Activated naive CD8-positive, alpha-beta T cell treated with anti-CD3 and anti-CD28 coated beads, Interleukin-2, amount 10 ng/mL, durations not matched to agents 7 days and 5 days (primary cell): ENCODE measurements at places on chromosomes 5 and 9.

- DNase-seq = no peak
Observed at GRCh38 chr5:131944702-131945550, 537 bp downstream of the MEIKIN start.

DNA sequence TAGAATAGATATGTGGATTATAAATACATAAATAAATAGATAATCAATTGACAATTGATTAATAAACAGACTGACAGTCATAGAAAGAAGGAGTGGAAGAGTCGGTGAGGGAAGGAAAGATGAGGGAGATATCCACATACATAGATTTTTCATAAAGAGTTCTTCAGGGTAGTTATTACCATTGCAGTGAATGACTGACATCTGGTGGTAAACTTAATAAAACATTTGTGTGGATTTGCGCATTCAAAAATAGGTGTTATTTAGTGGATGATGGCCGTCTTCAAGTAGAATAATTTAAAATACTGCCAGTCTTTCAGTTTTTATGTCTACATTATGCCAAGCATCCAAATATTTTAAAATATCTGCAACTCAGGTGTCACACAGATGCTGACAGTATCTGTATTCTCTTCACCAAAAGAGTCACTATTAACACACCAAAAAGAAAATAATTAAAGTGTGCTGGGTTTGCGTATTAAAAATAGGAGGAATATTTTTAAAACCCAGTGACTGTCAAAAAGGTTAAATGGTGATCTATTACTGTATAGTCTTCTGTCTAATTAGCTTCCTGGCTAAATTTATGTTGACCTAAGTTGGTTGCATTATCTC lies 78.8 kb downstream of the GIN1 start:
- DNase-seq = no peak

DNA sequence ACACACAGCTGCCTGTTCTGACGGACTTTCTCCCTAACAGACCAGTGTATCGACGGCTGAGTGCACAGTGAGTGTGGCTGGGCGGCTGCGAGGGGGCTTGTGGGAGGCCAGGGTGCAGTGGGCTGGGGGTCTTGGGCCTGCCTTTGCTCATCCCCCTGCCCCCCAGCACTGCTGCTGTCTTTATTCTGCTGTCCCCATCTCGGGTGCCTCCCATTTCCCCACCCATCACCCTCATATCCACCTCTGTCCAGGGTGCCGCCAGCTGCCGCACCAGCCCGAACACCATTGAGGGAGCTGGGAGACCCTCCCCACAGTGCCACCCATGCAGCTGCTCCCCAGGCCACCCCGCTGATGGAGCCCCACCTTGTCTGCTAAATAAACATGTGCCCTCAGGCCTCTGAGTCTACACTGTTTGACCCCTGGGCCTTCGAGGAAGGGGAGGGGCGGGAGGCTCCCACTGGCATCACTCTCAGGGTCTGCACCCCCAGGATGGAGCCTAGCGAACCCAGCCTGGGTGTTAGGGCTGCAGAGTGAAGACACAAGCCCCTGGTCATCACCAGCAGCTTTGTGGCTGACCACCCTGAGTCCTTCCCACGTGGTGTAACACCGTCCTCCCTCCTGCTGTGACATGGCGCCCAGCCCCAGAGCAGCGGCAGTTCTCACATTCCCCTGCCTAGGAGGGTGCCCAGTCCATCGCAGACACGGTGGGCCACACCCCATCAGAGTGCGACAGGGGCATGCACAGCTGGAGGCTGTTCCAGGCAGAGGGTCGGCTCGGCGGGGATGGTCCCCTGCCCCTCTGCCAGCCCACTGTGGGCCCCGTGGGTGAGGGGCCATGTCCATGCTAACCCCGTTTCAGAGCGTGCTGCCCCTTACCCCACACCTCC lies 4.0 kb downstream of the LCN2 start:
- no peak for DNase-seq

- DNase-seq = no peak
Observed at GRCh38 chr5:72477644-72478043, 29.6 kb downstream of the ZNF366 start.

DNA sequence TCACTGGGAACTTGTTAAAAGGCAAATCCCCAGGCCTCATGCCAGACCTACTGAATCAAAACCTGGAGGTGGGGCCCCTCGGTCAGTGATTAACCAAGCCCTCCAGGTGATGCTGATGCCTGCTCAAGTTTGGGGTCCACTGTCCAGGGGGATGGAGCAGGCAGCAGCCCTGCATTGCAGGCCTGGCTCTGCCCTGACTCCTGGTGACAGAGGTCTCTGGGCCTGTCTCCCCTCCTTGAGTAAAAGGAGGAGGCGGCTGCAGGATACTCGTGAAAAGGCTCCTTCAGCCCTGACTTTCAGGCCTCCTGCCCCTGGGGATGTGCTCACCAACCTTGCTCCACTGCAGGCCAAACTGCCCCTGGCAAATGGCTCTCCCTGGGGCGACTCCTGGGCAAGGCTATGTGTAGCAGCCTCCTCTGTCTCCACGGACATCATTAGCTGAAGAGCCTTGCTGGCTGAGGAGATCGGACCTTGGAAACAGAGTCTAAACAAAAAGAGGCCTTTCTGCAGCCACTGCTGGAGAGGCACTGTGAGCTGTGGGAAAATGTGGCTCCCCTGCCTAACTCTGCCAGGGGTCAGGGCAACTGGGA lies 134.8 kb upstream of the ALDH1B1 start:
- DNase-seq = no peak

GRCh38 chr5:160242145-160242544 lies 12.8 kb downstream of the FABP6 start:
- DNase-seq = no peak

DNA sequence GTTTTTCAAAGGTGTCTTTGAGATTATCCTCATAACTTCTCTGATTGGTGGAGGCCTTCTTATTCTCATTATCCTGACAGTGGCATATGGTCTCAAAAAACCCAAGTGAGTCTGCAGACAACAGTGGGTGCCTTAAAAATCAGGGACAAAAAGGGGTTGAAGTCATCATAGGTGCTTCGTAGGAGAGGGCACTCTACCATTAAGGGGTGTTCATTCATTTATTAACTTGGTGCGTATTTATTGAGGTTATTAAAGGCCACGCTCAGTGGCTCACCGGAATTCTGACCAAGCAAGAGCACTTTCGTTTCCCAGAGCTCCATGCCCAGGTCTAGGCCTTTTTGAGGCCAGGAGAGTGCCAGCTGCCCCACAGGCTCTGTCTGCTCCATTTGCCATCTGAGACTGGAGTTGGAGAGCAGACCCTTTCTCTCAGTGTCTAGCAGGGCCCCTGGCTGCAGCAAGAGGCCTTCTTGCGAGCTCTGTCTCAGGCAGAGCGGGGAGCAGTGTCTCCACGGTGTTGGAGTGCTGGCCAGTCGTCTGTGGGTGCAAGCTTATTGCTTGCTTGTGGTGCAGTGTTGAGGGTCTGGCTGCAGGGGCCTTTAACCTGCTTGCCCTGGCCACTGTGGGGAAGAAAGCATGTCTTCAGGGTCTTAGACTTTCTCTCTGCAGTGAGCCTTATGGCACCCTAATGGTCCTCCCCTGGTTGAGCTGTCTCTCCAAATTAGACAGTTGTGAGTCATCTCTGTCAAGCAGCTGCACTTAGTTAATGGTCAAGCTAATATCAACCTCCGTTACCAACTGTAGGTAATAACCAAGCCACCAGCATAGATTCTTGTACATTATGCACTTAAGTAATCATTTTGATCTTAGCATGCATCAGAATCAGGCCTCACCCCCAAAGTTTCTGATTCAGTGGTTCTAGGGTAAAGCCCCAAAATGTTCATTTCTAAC lies 62.6 kb downstream of the IL31RA start:
- DNase-seq = no peak

DNA sequence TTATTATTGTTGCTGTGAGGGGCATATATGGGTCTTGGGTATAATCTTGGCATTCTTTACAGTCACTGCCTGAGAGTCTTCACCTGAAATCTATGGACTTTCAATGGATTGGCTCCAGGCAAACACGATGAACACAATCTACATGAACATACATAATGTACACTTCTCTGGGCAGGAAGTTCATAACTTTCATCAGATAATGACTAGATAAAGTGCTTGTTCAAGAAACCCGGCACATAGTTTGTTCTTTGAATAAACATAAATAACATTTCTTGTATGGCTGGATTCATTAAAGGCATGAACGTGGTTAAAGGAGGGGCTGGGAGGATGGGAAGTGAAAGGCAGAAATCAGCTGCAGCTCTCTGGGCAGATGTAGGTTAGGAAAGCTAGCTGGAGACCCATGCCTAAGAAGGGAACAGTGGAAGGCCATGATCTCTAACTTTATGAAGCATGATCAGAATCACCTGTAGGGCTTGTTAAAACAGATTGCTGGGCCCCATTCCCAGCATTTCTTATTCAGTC lies 306.9 kb upstream of the EFNA5 start:
- DNase-seq = no peak

- no peak for DNase-seq
Observed at GRCh38 chr5:10366310-10367272, 13.1 kb downstream of the MARCHF6 start.

GRCh38 chr9:137836831-137837241 lies 40.7 kb upstream of the CACNA1B start:
- no peak for DNase-seq

DNA sequence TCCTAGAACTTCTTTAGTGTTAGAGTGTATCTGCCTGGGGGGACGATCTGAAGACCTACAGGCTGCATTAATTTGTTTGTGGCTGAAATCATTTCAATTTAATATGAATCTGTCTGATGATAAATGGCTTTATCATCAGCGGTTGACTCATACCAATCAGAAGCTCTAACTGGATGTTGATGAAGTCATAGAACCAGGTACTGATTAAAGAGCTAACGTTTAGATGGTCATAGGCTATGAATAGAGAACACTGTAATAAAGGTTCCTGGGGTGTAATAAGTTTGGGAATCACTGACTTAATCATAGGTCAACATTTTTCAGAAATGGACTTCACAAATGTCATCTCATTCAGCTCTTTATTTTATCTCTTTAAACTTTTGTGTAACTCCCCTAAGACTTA lies 329.9 kb downstream of the MSX2 start:
- DNase-seq = no peak

- peak; percentile 72 for DNase-seq
Observed at GRCh38 chr9:123338710-123339665, 17.0 kb upstream of the CRB2 start.

- DNase-seq = no peak
Observed at GRCh38 chr5:7374186-7374585, 21.8 kb upstream of the ADCY2 start.

GRCh38 chr5:126004636-126005035 lies 418.6 kb upstream of the GRAMD2B start:
- DNase-seq = no peak

GRCh38 chr5:152147286-152147685 lies 222.6 kb upstream of the GLRA1 start:
- no peak for DNase-seq

DNA sequence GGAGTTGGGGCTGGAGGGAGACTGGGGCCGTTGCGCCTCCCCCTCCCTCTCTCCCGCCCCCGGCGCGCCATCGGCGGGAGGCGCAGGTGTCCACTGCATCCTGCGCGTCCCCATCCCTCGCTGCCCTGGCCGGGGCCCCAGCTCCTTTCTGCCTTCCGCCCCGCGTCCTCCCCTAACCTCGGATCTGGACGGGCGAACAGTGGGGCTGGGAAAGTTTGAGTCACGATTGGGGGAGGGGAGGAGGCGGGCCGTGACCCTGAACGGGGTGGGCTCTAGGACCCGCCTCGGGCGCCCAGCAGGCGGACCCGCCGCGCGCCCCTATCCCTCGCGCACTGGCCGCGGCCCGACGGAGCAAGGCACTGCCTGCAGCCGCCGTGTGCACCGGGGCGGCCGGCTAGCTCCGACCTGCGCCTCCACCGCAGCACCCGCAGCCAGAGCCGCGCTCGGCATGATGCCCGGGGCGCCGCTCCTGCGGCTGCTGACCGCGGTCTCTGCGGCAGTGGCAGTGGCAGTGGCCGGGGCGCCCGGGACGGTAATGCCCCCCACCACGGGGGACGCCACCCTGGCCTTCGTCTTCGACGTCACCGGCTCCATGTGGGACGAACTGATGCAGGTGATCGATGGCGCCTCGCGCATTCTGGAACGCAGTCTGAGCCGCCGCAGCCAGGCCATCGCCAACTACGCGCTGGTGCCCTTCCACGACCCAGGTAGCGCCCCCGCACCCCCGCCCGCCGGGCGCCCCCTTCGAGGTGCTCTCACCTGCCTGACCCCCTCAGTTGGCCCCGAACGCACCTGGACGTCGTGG lies at the start of gene HMCN2:
Gene HMCN2, plus strand, starts transcription at position 330 of the 805 bp plus-strand sequence. Its CDS starts 119 bp downstream, at position 449.
- no peak for DNase-seq

DNA sequence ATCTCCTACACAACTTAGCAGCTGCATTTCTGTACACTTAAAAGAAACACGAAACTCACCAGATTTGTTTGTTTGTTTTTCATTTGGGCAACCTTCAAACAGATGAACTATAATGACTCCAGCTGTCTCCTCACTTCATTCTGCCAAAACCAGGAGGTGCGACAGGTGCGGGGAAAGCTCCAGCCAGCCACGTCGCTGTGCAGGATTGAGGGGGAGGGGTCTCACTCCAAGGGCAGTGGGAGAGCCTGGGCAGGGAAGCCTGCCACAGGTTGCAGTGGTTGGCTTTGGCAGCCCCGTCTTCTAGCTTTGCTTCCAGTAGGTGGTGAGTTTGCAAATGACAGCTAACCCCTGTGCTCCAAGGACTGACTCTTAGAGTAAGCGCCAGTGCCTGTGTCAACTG lies 215.8 kb downstream of the CEMIP2 start:
- no peak for DNase-seq

DNA sequence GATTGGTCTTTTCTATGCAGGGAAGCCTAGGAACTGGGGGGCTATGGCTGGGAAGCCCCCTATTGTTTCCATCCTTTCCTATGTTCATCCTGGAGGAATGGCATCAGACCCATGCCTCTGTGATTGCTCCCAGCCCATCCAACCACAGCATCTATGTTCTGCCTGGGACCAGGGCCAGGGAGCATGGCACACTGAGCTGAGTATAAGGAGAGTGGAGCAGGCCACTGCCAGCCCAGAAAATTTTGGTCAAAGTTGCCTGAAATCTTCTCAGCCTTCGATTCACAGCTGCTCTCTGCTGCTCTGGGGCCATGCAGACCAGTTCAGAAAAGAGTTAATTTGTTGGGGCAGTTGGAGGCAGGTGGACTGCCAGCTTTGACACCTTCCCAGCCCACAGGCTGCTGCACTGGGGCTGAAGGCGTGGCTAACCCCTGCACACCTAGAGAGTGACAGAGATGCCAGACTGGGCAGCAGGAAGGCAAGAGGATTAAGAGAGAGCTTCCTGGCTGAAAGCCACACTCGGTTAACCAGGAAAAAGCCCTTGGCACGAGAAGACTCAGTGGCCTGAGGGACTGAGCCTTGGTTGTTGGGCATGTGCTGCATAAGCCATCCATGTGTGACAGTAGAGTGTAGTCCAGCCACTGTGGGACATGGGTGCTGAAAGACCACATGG lies 12.1 kb downstream of the TGFBI start:
- DNase-seq = no peak

DNA sequence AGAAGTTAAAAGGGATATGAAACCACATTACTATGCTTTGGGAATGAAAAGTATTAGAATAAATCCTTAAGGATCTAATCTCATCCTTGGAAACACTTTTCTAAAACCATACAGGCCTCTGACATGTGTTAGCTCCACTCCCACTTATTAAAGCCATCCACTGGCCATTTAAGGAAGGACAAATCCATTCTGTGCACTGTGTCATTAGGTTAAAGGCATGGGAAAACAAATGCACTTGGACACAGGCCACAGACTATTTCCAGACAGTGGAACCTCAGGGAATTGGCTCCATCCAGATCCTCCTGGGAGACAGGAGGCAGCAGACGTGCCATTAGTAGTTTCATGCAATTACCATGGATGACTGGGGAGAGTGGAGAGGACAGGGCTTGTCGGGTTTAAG lies 454.9 kb downstream of the ENC1 start:
- no peak for DNase-seq

- DNase-seq = no peak
Observed at GRCh38 chr5:38414348-38414747, 142.1 kb downstream of the LIFR start.

- no peak for DNase-seq
Observed at GRCh38 chr9:16869882-16870595, 431 bp downstream of the BNC2 start.
